ENCODE measurements at places on chromosomes 3 and 15.

DNA sequence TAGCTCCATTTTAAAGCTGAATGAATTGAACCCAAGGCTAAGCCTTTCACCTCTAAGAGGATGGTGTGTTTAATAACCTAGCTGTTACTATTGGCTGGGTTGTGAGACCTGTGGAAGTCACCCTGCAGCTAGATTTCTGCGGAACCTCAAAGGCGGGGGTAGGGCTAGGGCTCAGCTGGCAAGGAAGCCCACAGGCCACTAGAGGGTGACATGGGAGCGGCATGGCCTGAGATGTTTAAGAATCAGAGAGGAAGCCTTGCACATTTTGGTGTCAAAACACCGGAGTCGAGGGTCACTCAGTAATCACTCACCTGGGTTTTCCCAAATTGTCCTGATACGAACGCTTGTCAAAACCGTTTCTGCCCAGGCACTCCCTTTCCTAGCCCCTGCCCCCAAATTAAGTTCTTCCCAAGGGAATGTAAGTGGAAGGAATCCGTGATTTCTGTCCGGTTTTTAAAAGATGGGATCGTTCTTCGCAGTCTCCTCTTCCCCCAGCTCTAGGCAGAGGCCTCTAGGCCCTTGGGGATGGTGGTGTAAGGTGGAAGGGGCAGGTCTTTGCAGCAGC lies 3.8 kb upstream of the ACAD9 start:
- peak; percentile 67 for DNase-seq

DNA sequence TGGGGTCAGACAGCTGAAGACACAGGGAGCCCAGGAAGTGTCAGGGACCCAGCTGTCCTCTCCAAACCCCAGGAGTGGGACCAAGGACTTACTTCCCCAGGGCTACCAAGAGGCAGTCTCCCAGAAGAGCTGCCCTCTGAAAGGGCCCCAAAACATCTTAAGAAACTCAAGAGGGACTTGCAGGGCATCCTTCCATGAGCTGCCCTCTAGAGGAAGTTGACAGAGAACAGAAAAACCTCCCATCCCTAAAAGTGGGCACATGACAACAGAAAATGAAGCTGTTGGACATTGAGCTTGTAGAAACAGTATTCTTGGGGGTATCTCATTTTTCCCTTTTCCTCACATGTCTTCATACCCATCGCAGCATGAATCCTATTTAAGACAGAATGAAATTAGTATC lies 58.9 kb downstream of the MECOM start:
- DNase-seq: no peak

DNA sequence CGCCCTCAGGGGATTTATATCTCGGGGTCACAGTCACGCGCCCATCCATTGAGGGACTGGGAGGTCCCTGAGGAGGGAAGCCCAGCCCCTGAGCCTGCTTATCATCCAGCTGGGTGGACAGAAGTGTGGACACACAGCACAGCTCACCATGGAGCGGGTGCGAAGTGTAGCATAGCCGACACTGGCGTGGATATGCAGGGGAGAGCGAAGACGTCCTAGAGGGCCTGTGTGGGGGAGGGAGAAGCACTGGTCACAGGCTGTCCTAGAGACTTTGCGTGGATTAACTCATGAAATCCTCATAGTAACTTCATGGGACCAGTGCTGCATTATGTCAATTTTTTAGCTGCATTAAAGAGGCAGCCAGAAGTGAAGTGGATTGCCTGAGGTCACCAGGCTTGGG lies 26.1 kb upstream of the PLXND1 start:
- DNase-seq: no peak

DNA sequence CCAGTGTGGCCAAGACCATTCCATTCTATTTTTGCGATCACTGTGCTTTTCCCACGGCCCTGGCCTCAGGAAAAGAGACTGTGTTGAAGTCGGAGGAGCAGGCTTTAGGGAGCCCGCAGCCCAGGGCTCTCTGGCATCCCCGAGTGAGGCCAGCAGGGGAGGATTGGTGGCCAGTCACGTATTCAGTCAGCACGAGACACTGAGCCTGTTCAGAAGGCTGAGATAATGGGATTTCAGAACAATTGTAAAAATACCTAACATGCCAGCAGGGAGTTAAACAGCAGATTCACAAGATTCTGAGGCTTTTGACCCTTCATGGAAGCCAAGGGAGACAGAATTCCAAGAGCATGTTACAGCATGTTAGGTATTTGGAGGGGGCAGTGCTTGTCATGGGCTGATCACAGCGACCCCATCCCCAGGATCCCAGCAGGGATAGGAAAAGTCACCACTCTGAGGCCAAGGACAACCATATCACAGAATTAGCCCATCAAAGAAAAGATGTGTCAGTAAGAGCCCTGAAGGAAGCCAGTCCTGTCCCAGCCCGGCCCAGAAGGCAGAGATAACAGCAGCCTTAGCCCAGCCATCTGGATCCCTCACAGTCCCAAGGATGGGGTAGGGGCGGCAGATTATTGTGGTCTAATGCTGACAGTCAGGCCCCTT lies 40.6 kb downstream of the AMOTL2 start:
- no peak for DNase-seq

DNA sequence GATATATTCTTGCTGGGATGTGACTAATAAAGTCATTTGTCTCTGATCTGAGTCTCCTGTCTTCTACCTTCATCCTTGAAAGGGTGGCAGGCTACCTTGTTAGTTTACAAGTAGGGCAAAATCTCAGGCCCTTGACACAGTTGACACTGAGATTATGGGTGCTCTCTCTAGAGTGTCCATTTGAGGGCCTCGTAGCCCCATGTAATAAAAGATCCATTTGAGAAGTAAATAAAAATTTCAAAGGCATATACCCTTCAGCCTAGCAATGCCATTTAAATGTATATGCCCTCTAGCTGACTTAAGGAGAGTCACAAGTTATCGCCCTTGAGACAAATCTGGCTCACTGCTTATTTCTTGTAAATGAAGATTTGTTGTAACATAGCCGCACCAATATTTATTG lies 98.6 kb downstream of the TCF12 start:
- DNase-seq: no peak

GRCh38 chr3:132317229-132317948 lies at the start of gene ACP3:
Gene ACP3, plus strand, starts transcription at chr3:132317407. Its CDS starts 50 bp downstream, at chr3:132317457.
- no peak for DNase-seq

GRCh38 chr15:40857601-40858341 lies 13.9 kb downstream of the SPINT1 start:
- peak; percentile 82 for DNase-seq

DNA sequence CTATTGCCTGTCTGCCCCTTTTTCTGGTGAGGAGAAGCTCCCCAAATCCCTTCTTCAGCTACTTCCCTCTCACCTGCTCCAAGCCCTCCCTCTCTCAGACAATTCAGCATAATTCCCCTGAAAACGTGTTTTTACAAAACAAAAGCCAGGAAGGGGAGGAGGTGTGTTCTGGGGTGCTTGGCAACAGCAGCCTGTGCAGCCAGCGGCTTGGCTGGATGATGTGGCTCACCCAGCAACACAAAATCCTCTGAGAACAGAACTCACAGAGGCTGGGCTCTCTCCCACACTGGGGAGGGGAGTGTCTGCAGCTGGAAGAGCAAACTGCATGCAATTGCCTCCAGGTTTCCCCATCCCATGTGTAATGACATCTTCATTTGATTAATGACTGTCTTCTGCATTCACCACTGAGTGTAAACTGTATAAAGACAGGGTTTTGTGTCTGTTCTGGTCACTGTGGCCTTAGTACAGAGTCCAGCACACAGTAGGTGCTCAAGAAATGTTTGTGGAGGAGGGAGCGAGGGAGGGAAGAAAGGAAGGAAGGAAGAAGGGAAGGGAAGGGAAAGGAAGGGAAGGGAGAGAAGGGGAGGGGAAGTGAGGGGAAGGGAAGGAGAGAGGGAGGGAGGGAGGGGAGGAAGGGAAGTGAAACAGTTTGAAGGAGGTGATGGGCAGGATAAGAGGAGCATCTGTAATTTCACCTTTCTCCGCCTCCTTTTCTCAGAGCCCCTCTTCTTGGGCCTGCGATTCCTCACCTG lies 70.1 kb upstream of the GLCE start:
- DNase-seq: no peak

- no peak for DNase-seq
Measured at GRCh38 chr15:31228011-31228484, 98.6 kb upstream of the KLF13 start.

GRCh38 chr3:182633186-182633585 lies 160.1 kb upstream of the ATP11B start:
- DNase-seq: no peak

- no peak for DNase-seq
Measured at GRCh38 chr15:42319206-42319605, 40.1 kb upstream of the CAPN3 start.

- DNase-seq: no peak
Measured at GRCh38 chr3:164459521-164460151, 618.7 kb downstream of the SI start.

DNA sequence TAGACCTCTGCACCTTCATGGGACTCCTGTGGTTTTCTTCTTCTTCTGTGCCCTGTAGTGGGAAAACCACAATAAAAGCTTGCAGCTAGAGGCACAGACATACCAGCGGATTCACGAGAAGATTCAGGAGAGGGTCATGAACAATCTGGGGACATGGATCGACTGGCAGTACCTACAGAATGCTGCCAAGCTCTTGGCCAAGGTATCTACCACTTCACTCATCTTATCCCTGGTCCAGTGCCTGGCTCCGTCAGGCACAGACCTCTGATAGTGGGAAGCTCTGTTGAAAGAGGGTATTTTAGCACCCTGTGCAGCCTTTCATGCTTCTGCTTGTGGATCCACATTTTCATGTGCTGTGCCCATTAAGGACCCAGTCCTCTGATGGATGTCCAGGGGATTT lies 9.7 kb upstream of the P4HTM start:
- DNase-seq: no peak

- no peak for DNase-seq
Measured at GRCh38 chr15:42332331-42332730, 27.0 kb upstream of the CAPN3 start.

DNA sequence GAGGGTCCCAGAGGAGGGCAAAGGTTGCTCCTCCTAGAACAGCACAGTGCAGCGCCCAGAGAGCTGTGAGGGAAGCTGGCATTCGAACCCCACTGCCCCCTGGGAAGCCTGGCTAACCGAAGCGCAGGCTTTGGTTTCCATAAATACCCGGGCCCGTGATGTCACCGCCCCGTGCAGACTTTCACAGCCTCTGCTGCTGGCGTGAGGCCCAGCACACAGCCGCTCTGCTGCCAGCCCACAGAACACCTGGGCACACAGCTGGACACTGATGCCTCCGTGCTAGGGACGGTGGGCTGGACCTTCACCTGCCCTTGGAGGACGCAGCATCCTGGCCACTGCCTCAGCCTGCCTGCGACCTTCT lies 1.0 kb downstream of the IQSEC1 start:
- no peak for DNase-seq

GRCh38 chr3:140467796-140468315 lies 210.0 kb upstream of the TRIM42 start:
- no peak for DNase-seq

DNA sequence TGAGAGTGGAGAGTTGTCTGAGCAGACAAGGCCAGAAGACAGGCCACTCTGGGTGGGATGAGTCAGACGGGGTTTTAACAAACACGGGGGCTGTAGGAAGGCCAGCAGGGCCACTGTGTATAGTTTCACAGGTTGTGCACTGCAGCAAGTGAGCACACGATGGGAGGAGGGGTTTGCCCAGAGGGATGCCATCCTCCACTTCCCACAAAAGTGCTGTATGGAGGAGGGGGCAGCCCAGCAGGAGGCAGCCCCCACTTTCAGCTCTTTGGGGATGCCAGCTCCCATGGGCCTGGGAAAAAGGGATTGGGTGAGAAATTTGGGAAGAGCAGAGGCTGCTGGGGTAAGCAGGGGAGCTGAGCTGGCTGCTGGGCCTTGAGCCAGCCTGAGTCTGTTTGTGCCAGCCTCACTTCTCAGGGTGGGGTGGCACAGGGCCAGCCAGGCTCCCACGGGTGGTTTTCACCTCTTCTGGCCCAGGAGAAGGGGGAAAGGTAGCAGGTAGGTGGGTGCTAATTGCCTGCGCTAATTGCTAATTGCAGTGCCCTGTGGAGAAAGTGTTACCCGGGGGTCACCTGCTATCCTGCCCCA lies 6.7 kb downstream of the ZBTB47 start:
- DNase-seq: no peak

DNA sequence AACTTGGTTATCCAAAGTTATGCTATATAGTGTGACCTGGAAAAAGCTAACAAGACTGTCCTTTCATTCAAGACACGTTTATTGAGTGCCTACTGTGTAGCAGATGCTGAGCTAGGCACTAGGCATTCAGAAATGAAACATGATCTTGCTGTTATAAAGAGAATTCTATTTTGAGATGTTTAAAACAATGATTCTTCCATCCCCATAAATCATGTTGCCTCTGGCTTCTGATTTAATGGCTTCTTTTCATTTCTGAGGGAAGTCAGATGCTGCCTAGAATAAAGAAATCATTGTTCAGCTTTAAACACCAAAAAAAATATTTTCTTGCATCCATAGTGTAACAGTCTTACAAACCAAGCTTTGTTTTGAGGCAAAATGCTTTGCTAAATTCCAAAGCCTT lies 620.9 kb upstream of the UBE2E2 start:
- no peak for DNase-seq

GRCh38 chr15:68114840-68115239 lies 60.7 kb downstream of the PIAS1 start:
- DNase-seq: no peak

DNA sequence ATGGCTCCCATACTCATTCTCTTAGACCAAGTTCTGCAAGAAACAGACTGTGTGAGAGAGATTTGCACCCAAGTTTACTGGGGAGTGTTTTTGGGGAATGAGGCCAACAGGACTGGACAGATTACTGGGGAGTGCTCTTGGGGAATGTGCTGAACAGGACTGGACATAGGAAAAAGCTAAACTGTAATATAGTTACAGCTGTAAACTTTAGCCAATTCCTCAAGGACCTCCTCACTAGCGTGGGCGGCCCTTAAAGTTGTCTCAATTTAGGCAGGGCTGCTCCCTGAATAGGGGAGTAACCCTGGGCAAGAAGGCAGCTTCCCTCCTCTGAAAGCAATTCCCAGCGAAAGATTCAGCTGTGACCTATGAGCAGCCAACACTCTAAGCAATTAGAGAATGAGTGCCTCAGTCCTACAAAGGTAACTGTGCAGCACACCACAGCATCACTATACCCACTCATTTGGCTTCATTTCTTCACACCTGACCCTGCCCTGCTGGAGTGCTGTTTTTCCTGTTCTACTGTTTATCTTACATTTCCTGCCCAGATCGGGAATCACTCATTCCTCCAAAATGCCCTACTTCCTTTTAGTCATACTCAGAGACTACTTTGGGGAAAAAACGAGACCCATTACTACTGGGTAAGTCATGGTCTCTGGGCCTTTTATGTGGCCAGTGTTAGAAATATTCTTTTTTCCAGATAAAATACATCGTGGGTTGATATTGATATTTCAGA lies 41.3 kb upstream of the TRIM42 start:
- DNase-seq: no peak

Data from stimulated activated CD4-positive, alpha-beta T cell treated with anti-CD3 and anti-CD28 coated beads, Interleukin-4, amount 100 ng/mL, for 24 hours (primary cell).